ENCODE measurements at places on chromosomes 3 and 15.

- no peak for DNase-seq
Measured at GRCh38 chr3:58234516-58234931, 3.1 kb upstream of the ABHD6 start.

GRCh38 chr15:99212406-99212805, 37.0 kb downstream of the TTC23 start:
- no peak for DNase-seq

- DNase-seq, result no peak
Measured at GRCh38 chr15:70604666-70605315, 158.6 kb downstream of the UACA start.

DNA sequence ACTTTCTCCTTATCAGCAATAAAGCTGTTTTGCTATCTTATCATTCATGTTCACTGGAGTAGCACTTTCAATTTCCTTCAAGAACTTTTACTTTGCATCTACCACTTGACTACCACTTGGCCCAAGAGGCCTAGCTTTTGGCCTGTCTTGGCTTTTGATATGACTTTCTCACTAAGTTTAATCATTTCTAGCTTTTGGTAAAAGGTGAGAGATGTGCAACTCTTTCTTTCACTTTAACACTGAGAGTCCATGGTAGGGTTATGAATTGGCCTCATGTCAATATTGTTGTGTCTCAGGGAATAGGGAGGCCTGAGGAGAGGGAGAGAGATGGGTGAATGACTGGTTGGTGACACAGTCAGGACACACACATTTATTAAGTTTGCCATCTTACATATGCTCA, 31.0 kb upstream of the FAM3D start:
- no peak for DNase-seq

- no peak for DNase-seq
Measured at GRCh38 chr3:189406148-189406547, 225.0 kb upstream of the TP63 start.

DNA sequence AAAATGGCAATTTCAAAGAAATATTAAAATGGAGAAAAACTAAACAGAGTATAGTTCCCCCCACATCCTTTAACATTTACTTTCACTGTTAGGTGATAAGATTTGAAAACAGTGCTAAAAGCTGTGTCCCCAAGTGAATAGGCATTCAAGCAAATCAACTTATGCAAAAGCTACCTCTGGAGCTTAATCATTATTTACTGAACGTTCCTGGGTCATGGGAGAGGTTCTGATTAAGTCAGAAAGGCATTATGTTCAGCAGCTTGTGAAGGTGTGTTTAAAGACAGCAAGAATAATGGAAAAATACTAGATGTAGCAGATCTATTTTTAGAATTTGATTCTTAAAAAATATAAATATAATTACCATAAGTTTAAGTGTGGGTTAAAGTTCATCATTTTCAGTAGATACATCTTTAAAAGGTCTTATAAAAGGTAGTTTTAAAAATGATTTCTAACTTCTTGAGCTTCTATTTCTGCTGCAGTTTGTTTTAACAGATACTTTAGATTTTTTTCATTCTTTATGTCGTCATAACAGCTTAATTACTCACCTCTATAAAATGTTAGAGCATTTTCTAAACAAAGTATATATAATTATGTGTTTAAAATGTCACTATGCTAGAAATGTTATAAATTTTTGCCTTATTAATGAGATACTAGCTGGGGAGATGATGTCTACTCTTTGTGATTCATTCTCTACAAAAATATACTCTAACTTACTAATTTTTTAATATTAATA, 127.9 kb downstream of the MITF start:
- DNase-seq, result no peak

DNA sequence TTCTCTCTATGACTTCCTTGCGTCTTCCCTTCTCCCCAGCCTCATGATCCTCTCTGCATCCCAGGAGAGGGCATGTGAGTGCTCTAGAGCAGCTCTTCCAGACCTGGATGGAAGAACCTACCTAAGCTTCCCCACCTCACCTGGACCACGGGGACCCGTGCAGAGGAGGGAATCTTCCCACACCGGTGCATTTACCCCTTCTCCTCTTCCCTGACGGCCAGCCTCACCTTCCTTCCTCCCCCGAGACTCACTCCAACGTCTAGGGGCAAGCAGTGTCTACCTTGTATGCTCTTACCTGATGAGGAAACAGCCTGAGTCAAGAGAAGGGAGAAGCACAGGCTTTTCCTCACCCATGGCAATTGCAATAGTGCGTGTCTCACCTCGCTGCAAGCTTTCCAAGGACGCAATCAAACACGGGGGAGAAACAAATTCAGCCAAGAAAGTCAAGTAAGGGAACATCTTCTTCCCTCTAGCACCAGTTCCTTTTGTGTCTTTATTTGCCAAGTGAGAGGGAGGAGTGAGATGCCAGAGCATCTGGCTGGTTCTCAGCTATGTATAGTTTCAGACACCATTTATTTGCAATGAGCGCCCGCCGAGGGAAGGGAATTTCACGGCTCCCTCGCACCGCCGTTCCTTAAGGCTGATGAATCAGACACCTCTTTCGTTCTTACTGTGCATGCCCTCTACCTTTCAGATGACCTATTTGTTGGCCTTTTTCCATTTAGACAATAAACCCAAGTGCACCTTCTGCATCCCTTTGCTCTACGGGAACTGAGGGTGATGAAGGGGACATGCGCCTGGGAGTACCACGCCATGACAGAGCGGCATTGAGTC, 1.8 kb upstream of the CCR9 start:
- DNase-seq, result no peak
